ENCODE measurements at places on chromosomes 12 and 14. TPM values are rescaled to one million over a fixed set of nuclear protein-coding genes. Genes with fewer than 3 reads are reported as not detected.

Gene TCL1B
- not detected for total RNA-seq

Gene PZP
- total RNA-seq = 0.40 TPM

Gene ASB2
- total RNA-seq = 32.3 TPM

DNA sequence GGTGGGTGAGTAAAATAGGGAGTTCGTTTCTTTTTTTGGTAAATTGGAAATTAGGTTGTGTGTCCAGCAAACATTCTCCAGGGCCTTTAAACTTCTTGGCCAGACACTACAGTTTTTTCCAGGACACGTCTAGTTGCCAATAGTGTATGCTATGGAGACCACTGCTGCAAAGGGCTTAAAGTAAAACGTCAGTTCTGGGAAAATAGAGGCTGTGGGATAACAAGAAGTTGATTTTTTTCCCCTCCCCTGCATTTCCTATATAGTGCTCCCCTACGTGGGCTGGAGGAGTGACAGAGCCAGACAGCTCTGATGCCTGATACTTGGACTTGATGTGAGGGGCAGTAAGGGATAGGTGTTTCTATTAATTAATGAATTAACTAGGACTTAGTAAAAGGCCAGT, 2.4 kb downstream of the ACVR1B start:
- H3K27me3 ChIP-seq = peaks cover 6% of the 10 kb centered on the region
- DNase-seq = peak; percentile 87
- peak overlapping the region; percentile 66 for H3K27ac ChIP-seq
- H3K4me3 ChIP-seq = no peak overlapping the region
- H3K4me1 ChIP-seq = peaks cover 27% of the 10 kb centered on the region
- no peaks in the 10 kb centered on the region for H3K36me3 ChIP-seq

DNA sequence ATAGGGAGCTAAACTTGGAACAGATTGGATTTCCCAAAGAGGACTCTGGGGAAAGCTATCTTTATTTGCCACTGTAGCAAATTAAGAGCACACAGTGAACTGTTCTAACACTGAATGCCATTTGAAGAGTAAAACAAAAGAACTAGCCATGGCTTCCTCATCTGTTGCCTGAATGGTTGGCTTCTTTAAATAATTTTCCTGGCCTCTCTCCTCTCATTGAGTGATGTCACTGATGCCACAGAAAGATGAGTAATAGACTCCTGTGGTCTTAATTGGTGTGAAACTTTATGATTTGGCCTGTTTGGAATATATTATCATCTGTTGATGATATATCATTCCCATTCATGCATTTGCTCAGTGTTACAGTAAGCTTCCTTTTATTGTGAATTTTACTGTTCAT, 42.5 kb downstream of the WDR20 start:
- DNase-seq = peak; percentile 41
- H3K27me3 ChIP-seq = no peaks in the 10 kb centered on the region
- H3K4me3 ChIP-seq = no peak overlapping the region
- H3K36me3 ChIP-seq = no peaks in the 10 kb centered on the region
- H3K27ac ChIP-seq = peak overlapping the region; percentile 87
- peaks cover 19% of the 10 kb centered on the region for H3K4me1 ChIP-seq

- no peaks in the 10 kb centered on the region for H3K27me3 ChIP-seq
- H3K4me1 ChIP-seq = peaks cover 3% of the 10 kb centered on the region
- DNase-seq = peak; percentile 18
- H3K27ac ChIP-seq = no peak overlapping the region
- H3K4me3 ChIP-seq = no peak overlapping the region
These were observed 121.9 kb upstream of the SLC38A2 start for GRCh38 chr12:46494424-46494823.

DNA sequence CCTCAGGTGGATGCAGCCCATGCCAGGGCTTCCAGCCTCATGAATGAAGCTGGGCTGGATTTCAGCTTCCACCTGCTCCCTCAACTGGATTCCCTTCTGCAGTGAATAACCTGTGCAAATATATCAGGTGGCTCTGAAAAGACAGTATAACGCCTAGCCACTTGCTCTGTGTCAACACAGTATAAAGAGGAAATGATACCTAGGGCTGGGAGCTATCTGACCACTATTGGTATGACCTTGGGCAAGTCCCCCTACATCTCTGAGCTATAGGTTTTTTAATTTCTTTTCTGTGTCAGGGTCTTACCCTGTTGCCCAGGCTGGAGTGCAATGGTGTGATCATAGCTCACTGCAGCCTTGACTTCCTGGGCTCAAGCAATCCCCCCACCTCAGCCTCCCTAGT, 19.8 kb downstream of the ISM2 start:
- no peaks in the 10 kb centered on the region for H3K27me3 ChIP-seq
- no peak overlapping the region for H3K4me3 ChIP-seq
- H3K4me1 ChIP-seq = no peaks in the 10 kb centered on the region
- no peak overlapping the region for H3K27ac ChIP-seq
- H3K36me3 ChIP-seq = no peaks in the 10 kb centered on the region

- peaks cover 3% of the 10 kb centered on the region for H3K27me3 ChIP-seq
- no peaks in the 10 kb centered on the region for H3K36me3 ChIP-seq
- no peak overlapping the region for H3K4me3 ChIP-seq
- H3K27ac ChIP-seq = no peak overlapping the region
These were observed 90.3 kb downstream of the C12orf75 start for GRCh38 chr12:105420659-105421240.

GRCh38 chr12:51635346-51635745, 44.3 kb downstream of the SCN8A start:
- no peaks in the 10 kb centered on the region for H3K4me1 ChIP-seq
- DNase-seq = no peak
- no peak overlapping the region for H3K27ac ChIP-seq
- no peaks in the 10 kb centered on the region for H3K36me3 ChIP-seq
- H3K27me3 ChIP-seq = no peaks in the 10 kb centered on the region

GRCh38 chr12:70741256-70741655, 104.0 kb upstream of the PTPRB start:
- DNase-seq = no peak
- no peaks in the 10 kb centered on the region for H3K36me3 ChIP-seq
- no peak overlapping the region for H3K4me3 ChIP-seq
- H3K27ac ChIP-seq = no peak overlapping the region
- no peaks in the 10 kb centered on the region for H3K27me3 ChIP-seq
- no peaks in the 10 kb centered on the region for H3K4me1 ChIP-seq

DNA sequence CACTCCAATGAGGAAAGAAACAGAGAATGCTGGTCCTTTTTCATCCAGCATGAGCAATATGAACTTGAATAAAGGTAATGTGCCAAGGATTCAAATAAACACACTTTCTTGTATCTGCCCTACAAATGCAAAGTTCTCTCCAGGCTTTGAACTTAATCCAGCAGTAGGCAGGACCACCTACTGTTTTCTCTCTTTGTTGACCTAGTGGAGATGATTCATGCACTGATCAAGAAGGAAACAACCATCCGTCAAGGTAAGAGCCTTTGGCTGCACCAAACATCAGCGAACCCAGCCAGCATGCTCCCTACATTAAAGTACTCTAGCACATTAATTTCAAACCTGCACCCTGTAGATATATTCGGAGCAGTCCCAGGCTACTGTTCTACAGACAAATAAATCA, 489.3 kb downstream of the GALC start:
- H3K4me3 ChIP-seq = no peak overlapping the region
- H3K27me3 ChIP-seq = no peaks in the 10 kb centered on the region
- H3K36me3 ChIP-seq = no peaks in the 10 kb centered on the region
- no peak overlapping the region for H3K27ac ChIP-seq

DNA sequence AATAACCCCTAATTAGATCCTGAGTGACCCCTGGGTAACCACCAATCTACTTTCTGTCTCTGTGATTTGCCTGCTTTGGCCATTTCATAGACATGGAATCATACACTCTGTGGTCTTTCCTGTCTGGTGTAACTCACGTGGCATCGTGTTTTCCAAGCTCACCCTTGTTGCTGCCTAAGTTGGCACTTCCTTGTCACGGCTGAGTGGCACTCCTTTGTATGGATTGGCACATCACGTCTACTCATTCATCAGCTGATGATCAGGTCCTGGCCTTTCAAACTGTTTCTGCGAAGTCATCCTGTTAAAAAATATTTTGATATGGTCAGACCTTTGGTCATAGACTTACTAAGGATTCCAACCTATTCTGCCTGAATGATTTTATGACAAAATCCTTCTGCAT, 87.7 kb downstream of the GLT1D1 start:
- no peak overlapping the region for H3K27ac ChIP-seq
- DNase-seq = no peak
- no peaks in the 10 kb centered on the region for H3K4me1 ChIP-seq
- no peaks in the 10 kb centered on the region for H3K27me3 ChIP-seq
- no peaks in the 10 kb centered on the region for H3K36me3 ChIP-seq

DNA sequence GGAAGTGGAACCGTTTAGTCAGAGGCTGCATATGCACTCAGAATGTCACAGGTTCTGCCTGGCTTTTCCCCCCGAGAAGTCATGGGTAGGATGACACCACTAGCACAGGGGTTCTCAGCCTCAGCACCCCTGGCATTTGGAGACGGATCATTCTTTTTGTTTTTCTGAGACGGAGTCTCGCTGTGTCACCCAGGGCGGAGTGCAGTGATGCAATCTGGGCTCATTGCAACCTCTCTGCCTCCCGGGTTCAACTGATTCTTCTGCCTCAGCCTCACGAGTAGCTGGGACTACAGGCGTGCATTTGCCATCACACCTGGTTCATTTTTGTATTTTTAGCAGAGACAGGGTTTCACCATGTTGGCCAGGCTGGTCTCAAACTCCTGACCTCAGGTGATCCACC, 28.1 kb downstream of the BCL7A start:
- no peak for DNase-seq
- no peak overlapping the region for H3K27ac ChIP-seq
- no peaks in the 10 kb centered on the region for H3K27me3 ChIP-seq
- no peak overlapping the region for H3K4me3 ChIP-seq
- peaks cover 31% of the 10 kb centered on the region for H3K36me3 ChIP-seq
- H3K4me1 ChIP-seq = peaks cover 14% of the 10 kb centered on the region
